ENCODE measurements at places on chromosomes 6 and 20.

DNA sequence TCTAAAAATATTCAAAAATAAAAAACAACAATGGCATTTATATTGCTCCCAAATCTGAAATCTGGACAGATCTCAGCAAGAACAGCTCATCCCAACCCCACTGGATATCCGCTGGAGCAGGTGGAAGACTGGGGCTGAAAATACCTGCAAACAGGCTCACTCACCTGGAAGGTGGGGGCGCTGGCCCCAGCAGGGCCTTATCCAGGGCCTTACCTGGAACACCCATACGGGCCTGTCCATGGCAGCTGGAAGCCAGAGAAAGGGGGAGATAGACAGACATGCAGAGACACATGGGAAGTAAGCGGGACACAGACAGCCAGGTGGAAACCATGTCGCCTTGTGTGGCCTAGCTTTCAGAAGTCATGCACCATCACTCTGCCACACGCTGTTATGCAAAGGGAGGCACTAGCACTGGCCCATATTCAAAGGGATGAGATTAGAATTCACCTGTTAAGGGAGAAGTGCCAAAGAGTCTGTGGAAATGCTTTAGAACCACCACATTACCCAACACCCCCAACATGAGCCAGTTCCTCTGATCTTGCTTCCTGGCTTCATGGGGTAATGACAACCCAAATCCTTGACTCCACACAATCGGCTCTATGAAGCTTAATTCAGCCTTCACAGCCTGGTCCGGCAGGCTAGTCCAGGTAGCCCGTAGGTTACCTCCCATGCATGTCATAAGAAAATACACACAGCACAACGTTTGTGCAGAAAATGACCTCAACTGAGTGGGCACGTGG, 99.0 kb upstream of the CDYL start:
- DNase-seq, result no peak

GRCh38 chr6:105733556-105734162, 330.8 kb upstream of the PREP start:
- DNase-seq, result peak; percentile 57

DNA sequence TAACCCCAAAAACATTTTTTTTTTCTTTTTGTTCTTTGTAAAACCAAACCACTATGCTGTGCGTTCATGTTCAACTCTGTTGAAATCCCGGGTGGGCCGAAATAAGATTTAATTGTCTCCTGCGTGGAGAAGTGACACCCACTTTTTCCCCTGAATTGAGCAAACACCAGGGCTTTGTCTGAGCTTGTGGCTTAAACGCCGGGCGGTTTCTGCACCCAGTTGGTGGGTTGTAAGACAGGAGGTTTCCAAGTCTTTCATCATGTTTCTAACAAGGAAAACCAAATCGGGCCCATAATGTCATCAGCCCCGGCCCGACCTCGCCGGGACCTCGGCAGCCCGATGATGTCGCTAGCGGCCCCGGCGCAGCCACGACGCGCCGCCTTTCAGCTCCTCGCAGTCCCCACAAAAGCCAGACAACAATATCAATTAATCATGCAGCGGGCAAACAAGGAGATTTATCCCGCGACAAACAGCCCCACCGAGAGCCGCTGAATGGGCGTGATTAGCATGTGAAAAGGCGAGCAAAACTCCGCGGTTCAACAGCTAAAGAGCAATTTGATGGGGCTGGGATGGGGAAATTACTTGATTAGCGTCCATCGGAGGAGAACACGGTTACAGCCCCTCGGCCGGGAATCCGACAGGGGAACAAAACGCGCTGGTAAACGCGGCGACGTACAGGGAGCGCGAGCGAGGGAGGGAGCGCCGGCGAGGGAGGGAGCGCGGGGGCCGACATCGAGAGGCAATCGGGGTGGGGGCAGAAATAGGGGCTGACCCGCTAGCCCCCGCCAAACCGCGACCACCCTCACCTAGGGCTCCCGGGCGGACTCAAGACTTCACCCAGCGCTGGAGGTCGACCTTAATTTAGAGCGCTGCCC, 5.3 kb downstream of the LINC00237 start:
- DNase-seq, result peak; percentile 18

DNA sequence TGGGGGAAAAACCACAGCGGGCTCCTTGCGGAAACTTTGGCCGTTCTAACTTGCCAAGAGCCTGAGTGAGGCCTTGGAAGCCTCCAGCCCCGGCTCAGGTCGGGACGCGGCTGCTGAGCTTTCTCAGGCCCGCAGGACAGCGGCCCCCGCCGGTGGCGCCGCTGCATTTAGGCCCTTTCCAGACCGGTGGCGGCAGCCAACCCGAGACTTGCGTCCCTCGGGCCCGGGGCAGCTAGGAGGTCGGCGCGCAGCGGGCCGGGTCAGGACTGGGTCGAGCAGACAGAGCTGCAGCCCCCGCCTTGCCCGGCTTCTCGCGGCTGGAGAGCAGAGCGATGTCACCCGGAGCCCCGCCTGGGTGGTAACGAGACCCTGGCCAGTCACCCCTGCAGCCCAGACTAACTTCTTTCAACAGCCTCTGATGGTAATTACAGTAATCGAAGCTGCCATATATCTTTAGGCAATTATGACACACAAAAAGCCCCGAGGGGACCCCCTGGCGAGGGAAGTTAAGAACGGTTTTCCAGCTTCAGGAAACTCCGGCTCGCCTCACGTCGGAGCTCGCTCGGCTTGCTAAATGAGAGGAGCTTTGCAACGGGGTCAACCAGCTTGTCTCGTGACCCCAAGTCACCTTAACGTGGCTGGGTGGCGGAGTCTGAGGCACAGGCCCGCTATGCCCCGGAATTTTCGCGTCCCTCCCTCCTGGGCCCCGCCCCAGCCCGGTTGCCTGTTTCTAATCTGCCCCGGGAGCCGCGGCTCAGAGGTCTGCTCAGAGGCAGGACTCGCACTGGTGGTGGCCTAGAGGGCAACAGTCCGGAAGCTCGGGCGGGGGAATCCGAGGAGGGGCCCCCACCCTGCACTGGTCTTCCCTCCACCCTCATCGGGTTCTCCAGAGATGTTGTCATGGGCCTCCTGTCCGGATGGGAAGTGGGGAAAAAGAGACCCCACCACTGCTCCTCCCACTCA, 3.0 kb downstream of the NR2E1 start:
- no peak for DNase-seq

- DNase-seq, result no peak
Measured at GRCh38 chr6:136521427-136521826, 28.8 kb downstream of the MAP7 start.

GRCh38 chr6:164296411-164296810, 881.9 kb downstream of the QKI start:
- no peak for DNase-seq

DNA sequence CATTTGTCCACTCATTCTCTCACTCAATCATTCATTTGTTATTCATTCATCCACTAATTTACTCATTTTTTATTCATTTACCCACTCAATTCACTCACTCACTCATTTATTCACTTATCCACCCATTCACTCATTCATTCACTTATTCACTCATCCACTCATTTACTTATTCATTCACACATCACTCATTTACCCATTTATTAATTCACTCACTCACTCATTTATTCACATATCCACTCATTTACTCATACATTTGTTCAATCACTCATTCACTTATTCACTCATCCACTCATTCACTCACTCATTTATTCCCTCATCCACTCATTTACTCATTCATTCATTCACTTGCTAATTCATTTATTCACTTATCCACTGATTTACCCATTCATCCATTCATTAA, 129.1 kb downstream of the TTLL2 start:
- DNase-seq, result no peak

- DNase-seq, result no peak
Measured at GRCh38 chr20:57323034-57323433, 6.6 kb upstream of the SPO11 start.

All from CD4-positive, alpha-beta T cell treated with Interleukin-10 for 1 hour (primary cell).